Parietal lobe (tissue), 2 donors: ENCODE measurements at places on chromosomes 1 and 21. TPM values are rescaled to one million over a fixed set of nuclear protein-coding genes. Genes with fewer than 3 reads are reported as not detected.

The TGFB2 gene
- 31.3 TPM for total RNA-seq

The LMNA gene
- 30.4 TPM for total RNA-seq

The MX1 gene
- total RNA-seq: 6.6 TPM

The SLC22A15 gene
- 13.1 TPM for total RNA-seq

The RHEX gene
- not detected for total RNA-seq

The SPRR4 gene
- total RNA-seq: not detected

The PALMD gene
- 49.1 TPM for total RNA-seq

The DCDC2B gene
- total RNA-seq: not detected

The PCP4L1 gene
- total RNA-seq: 1.9 TPM
